ENCODE measurements at places on chromosomes 3 and 15.

DNA sequence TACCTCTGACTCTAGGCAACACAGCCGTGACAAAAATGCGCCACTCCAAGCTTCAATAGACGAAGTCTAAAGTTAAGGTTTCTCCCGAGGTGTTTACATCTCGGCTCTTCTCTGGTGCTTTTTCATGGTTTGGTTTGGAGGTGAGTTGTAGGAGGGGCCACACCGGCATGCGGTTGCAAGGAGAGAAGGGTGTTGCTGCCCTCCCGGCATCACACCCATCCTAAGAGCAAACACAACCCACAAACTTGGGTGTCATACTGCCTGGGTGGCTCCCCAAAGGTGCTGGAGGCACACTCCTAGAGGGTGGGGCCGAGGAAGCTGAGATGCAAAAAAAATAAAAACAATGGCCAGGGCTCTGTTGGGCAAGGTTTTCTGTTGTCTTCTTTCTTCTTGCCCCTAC, 225.2 kb upstream of the ICE2 start:
- DNase-seq, result no peak

- no peak for DNase-seq
Observed at GRCh38 chr15:32120577-32121383, 90.5 kb downstream of the CHRNA7 start.

DNA sequence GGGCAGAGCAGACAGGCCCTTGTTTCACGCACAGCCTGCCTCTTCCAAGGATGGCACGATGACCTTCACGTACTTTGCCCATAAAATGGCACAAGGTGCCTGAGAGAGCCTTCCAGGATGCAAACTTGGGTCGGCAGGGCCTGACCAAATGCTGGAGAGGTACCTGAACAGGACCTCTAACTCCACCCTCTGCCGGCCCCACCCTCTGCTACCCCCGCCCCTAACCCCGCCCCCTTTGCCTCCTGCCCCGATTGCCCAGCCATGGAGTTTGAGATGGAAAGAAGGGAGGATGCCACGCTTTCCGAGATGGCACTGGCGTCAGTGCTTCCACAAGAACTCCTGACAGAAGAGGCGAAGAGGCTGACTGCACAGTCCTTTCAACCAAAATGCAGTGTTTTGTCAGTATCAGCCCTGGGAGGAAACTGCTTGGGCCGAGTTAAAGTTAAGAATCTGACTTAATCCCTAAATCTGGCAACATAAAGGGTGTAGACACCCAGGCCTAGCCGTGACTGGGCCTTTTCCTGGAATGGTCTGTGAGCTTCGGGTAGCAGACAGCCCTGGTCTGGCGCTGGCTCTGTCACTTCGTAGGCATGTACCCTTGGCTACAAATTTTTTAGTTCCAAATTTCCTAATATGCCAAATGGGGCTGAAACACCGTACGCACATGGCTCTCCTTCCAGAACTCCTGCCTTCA, 230.3 kb upstream of the RGMA start:
- no peak for DNase-seq

GRCh38 chr3:41629072-41629471, 332.8 kb downstream of the ULK4 start:
- no peak for DNase-seq

GRCh38 chr3:192929755-192930547, 12.3 kb upstream of the MB21D2 start:
- DNase-seq, result no peak

GRCh38 chr3:151331696-151332095, 2.3 kb upstream of the P2RY13 start:
- no peak for DNase-seq
